ENCODE measurements at places on chromosomes 1 and 21.

DNA sequence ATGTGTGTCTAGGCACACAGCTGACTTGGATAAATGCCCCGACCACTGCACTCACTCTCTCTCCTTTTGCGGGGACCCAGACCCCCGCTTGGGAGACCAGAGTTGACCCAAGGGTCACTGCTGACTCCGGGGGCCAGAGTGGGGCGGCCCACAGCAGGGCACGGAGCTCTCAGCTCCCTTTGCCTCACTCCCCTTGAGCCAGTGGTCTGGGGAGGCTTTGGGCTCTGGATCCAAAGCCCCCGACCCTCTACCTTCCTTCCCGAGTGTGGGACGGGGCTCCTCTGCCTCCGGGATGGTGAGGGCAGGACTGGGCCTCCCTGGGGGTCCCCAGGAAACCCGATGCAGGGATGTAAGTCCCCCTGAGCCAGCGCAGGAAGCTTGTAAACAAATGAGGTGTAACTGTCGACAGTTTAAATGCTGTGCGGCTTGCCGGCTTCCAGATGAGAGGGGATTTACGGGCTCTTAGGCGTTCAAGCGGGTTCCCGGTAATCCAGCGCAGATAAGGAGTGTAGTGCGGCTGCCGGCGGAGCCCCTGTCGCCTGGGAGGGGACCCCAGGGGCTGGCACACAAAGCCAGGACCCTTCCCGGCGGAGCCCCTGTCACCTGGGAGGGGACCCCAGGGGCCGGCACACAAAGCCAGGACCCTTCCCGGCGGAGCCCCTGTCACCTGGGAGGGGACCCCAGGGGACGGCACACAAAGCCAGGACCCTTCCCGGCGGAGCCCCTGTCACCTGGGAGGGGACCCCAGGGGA, 7.4 kb downstream of the ACTRT2 start:
- no peak for DNase-seq

- no peak for DNase-seq
Measured at GRCh38 chr1:204507317-204508105, 8.7 kb upstream of the MDM4 start.

GRCh38 chr1:218430822-218431221, 85.7 kb downstream of the TGFB2 start:
- no peak for DNase-seq

DNA sequence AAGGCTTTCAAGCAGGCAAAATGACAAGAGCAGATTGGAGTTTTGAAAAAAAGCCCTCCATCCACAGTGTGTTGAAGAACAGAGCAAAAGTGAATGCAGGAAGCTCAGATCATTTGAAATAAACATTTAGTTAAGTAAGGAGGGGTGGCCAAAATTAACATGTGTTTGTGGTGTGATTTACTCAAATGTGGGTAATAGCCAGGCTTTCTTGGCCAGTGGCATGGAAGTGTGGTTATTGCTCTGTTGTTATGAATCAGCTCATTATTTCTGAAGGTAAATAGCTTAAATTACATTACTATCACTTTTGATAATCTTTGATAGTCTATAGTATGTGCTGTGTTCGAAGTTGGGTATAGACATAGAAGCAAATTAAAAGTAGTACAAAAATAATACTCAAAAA, 485.9 kb downstream of the LMO4 start:
- DNase-seq: no peak

DNA sequence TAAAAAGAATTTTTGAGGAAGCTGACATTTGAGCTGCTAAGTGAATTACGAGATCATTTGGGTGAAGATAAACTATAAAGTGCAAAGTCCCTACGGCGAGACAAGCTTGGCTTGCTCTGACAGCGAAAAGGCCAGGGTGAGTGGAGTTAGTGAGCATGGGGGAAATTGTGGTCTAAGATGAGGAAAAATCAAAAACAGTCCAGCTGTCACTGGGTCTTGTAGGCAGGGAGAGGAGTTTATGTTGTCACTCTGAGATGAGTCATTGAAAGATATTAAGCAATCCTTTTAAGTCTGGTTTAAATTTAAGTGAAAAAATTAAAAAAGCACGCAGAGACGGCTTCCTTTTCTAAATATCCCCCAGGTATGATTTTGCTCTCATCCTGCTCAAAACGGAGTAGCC, 601.9 kb downstream of the MRPL39 start:
- no peak for DNase-seq

DNA sequence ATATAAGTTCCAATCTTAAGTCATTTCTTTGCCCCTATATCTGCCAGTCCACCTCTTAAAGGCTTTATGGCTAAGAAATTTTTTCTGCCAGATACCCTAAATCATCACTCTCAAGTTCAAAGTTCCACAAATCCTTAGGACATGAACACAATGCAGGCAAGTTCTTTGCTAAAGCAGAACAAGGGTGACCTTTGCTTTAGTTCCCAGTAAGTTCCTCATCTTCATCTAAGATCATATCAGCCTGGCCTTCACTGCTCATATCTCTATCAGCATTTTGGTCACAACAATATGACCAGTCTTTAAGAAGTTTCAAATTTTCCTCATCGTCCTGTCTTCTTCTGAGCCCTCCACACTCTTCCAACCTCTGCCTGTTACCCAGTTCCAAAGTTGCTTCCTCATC, 402.2 kb upstream of the RUNX1 start:
- no peak for DNase-seq

- no peak for DNase-seq
Measured at GRCh38 chr1:201760516-201760915, 68.4 kb upstream of the IPO9 start.

GRCh38 chr1:39898191-39898590, 3.5 kb downstream of the MYCL start:
- no peak for DNase-seq

DNA sequence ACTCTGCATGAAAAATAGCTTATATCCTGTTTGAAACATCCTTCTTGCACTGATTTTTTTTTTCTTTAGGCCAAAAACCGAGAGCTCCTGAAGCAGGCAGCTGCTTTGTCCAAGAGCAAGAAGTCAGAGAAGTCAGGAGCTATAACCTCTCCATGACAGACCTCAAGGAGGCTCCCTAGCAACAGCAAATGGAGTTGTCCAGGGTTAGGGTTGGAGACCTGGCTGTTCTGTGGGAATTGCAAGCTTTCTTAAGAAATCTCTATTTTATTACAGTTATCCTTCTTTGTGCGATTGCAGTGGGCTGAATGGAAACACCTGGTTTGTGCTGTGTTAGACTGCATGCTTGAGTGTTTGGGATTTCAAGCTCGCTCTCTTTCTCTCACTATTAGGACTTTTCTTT, 12.6 kb upstream of the STX12 start:
- DNase-seq: no peak

- DNase-seq: no peak
Measured at GRCh38 chr1:4681026-4681425, 26.6 kb downstream of the AJAP1 start.

- no peak for DNase-seq
Measured at GRCh38 chr1:206566999-206567398, 45.3 kb downstream of the EIF2D start.

DNA sequence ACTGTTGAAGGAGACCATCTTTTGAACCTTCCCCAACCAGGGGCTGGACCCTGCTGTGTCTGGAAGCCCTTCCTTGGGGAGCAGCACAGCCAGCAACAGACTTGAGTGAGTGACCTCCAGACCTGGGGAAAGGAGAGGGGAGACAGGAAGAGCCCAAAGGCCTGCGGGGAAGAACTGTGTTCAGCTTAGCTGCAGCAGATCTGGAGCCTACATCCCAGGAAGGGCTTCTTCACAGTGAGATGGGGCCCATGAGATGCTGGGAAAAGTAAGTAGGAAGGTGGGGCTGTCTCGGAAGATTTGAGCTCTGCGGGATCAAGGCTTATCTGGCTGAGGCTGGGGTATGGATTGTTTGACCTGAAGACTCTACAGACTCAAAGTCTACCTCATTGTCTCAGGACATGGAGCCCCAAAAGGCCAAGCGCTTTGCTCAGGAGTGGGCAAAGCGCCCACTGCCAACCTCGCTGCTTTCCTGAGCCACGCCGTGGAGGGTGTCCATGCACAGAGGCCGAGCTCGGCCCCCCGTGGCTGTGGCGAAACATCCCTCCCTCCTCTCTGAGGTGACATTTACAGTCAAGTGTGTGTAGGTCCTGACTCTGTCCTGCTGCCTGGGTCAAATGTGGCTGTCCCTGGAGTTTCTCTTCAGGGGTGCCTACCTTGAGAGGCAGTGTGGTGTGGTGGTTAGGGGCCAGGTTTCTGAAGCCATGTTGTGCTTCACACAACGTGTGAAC, 24.5 kb downstream of the SPOCD1 start:
- no peak for DNase-seq

GRCh38 chr1:9858293-9859035, 34.7 kb upstream of the CLSTN1 start:
- no peak for DNase-seq

DNA sequence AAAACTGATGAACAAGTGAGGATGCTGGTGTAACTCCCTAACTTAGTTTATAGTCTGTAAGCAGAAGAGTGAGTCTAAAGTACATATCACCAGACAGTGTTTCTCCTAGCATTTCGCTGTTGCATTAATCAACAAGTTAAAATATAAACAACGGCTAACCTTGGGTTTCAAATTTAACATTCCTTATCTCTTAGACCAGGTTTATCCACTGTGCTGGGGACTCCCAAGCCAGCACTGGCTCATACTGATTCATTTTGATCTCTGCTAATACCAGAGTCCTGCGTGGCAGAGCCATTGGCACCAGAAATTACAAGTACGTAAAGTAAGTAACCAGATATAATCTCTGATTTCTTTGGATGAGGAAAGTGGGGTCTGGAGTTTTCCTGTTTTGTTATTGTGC, at the start of gene FMO1:
FMO1 (plus strand) TSS at position 193 of the 400 bp plus-strand sequence. CDS start 9,594 bp downstream, outside the sequence.
- DNase-seq: no peak

GRCh38 chr21:45182958-45183357, 104.7 kb downstream of the POFUT2 start:
- DNase-seq: no peak

DNA sequence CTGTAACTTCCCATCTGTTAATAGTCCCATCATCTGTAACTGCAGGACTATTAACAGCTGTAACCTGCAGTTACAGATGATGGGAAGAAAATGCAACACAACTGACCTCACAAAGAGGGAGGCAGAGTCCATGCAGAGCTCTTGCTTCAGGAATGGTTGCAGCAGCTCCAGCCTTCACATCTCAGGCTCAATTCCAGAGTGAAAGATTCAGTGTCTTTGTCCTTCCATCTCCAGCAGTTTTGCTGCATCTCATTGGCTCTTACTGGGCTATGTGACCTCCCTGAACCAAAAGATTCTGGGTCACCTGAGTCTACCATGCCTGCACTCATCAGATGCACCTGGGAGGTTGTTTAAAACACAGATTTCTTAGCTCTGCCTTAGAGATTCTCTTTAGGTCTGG, 686.7 kb downstream of the MATN1 start:
- DNase-seq: no peak

DNA sequence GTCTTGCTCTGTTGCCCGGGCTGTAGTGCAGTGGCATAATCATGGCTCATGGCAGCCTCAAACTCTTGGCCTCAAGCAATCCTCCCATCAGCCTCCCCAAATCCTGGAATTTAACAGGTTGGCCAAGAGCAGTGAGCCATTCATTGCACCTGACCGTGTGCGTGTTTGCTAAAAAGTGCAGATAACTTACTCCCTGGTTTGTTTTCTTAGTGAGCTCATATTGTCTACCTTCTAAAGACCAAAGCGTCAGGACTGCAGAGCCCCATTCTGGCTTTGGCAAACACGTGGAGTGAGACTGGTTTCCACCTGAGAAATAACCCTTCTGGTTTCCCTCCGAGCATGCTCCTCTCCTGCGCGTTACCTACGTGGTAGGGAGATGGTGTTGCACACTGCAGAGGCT, 32.2 kb upstream of the CA6 start:
- DNase-seq: no peak

DNA sequence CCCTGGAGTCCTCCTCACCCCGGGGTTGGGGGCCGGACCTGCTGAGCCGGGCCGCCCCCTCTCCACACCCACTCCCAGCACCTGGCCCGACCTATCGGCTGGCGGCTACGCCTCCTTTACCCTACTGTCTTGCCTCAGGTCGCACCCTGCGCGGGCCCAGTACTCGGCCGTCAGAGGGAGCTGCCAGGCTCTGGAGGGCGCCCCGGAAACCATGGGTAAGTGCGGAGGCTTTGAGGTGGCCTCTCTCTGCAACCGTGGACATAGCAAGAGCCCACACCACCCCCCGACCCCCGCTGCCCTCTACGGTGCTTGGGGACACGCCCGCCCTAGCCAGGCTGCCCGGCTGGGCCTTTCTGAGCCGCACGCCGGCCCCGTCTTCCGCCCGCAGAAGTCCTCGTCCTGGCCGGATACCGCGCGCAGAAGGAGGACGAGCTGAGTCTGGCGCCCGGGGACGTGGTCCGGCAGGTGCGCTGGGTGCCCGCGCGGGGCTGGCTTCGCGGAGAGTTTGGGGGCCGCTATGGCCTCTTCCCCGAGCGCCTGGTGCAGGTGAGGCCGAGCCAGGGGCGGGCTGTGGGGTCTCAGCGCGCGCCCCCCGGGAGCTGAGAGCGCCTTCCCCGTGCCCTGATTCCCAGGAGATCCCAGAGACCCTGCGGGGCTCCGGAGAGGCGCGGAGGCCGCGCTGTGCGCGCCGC, at the start of gene SH3D21:
SH3D21 (plus strand) TSS at position 159 of the 692 bp plus-strand sequence; CDS start at position 212, 53 bp downstream.
- peak; percentile 23 for DNase-seq

DNA sequence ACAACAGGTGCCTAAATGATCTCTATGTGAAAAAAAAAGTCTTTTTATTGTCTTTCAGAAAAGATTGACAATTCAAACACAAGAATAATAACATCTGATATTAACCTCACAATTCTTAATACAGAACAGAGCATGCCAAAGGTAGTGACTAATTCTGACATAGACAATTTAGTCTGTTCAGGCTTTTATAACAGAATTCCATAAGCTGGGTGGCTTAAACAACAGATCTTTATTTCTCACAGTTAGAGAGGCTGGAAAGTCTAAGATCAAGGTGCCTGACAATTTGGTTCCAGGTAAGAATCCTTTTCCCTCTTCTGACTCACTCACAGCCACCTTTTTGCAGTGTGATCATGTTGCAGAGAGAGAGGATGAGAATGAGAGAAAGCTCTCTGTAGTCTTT, 27.0 kb downstream of the DPYD start:
- no peak for DNase-seq
